ENCODE measurements at places on chromosomes 13 and 19.

DNA sequence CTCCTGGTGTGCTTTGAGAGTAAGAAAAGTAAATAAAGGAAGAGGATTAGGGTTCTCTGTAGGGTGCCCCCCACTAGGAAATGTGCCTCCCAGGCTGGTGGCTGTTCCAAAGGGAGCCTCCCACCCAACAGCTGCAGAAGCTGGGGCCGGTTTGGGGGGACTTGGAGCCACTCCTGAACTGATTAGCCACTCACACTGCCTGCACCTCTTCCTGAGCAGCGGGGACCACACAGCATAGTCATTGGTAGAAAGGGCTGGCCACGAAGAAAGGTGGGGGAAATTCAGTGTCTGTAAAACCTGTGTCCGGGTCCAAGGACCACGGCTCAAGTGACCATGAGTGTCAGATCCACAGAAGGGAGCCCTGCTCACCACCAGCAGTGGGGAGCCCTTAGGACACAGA lies 55.6 kb downstream of the SPACA7 start:
- no peak for DNase-seq

DNA sequence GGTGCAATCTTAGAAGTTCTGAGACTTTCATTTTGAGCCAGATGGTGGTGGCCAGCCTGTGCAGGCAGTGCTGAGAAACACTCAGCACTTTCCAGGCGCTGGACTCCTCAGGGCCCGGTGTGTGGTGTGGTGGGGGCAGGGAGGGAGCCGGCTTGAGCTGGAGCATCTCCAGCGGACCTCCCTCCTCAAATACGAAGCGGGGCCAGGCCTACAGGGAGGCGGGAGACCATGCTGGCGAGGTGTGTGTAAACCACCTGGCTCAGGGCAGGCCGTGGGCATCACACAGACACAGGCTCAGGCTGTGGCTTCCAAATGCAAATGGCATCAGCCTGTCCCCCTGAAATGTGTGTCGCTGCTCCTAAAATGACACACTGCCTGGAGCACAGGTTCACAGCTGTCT lies 33.3 kb upstream of the RANBP3 start:
- DNase-seq, result no peak

GRCh38 chr13:36769126-36769525 lies 49.9 kb upstream of the RFXAP start:
- no peak for DNase-seq

DNA sequence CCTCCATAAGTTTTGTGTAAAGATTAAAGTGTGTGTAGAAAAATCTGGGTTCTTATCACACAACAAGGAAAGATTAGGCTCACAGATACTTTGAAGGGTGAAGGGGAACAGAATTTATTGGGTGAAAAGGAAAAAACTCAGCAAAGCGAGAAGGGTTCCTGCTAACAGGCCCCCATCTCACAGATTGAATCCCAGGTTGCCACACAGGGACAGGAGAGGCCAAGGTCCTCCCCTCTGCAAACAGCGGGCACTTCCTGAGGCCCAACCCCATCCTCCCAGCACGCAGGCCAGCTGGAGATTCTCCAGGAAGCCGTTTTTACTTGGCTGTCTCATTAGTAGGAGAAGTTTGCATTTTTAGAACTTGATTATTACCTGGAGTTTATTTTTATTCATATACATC lies 15.2 kb upstream of the ERCC5 start:
- DNase-seq, result no peak

- no peak for DNase-seq
Measured at GRCh38 chr19:1917926-1918325, 12.7 kb downstream of the ADAT3 start.

GRCh38 chr13:35865341-35866240 lies 265.6 kb downstream of the DCLK1 start:
- no peak for DNase-seq

DNA sequence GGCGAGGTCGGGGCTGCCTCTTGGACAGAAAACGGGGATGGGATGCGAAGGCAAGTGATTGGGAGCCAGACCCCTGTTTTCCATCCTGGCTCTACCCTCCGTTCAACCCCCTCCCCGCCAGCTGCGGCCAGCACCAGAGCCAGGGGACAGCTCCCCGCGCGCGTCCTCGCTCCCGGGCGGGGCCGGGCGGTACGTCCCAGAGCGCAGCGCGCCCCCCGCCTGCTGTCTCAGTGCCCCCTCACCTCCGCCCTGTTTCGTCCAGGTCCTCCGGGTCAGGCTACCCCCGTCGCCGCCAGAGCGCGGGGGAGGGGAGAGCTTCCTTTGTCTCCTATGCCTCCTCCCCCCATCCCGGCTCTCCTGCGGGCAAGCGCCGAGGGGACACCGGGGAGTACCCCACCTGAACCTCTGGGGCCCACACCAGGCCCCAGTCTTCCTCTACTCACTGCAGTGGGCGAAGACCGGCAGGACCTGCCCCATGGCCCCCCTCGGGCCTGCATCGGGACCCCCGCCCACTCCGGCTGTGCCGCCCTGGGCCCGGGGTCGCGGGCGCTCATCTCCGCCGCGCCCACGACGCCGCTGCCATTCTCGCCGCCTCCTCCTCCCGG lies 396 bp downstream of the RTN2 start:
- DNase-seq, result no peak

DNA sequence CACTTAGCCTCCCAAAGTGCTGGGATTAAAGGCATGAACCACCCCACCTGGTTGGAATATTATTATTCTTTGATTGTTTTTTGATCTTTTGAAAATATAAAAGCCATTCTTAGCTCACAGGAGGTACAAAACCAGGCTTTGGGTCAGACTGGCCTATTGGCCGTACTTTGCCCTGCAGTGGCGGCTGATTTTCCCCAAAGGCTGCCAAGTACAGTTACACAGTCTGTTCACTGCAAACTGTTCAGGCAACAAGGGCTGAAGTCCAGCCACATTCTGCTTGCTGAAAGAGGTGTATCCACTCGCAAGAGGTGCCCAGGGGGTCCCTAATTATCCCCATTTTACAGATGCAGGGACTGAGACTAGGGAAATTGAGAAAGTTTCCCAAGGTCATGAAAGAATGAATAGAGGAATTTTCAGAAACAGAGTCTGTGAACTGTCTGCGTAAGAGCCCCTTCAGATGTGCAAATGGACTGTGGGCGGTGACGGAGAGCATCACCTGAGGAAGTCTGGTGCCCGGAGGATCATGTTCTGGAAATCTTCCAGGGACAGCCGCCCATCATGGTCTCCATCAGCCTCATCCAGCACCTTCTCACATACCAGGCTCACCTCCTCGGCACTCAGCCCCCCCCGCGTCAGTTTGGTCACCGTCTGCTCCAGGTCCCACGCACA lies 9.0 kb downstream of the CIB3 start:
- DNase-seq, result no peak

DNA sequence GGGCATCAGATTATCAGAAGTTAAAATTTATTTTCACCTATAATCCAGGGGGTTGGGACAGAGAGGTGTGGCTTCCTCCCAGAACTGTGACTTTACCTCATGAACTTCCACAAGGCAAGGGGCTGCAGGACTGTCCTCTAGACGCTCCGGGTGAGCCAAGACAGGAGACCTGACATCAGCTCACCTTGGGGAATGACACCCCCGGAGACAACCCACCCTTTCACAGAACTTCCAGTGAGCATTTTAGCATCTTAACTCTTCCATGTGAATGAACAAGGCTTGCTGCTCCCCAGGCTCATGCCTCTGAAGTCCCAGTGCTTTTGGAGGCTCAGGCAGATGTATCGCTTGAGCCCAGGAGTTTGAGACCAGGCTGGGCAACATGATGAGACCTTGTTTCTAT lies 29.4 kb upstream of the TFDP1 start:
- no peak for DNase-seq

DNA sequence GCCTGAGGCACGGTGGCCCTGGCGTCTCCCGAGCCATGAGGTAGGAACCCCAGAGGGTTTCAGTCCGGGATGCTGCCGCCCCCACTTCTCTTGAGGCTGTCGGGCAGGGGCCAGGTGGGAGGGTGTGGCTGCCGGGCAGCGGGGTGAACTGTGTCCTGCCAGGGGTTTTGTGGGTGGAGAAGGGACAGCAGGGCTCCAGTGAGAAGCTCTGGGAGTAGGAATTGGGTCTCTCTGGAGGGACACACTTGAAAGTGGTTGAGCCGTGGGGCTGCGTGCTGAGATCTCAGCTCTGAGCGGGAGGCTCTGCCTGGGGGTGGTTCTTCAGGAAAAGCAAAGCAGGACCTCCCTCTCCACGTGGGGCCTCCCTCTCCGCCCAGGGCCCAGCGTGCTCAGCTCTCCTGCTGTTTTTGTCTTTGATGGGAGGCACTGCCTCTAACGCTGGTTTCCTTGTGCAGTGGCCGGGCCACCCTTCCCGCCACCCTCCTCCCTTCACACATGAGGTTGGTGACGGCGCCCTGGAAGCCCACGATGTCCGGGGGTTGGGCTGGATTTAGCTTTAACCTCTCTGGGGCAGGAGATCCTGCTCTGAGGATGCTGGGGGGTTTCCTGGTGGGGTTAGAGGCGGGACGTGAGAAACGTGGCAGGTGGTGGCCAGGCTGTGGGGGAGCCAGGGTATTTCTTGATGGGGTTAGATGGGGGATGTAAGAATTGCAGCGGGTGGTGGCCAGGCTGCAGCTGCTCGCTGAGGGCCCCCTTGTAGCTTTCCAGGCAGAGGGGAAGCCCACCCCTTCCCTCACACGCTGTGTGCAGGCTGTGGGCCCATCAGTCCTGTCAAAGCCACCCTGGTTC lies 15.3 kb upstream of the ZNF554 start:
- no peak for DNase-seq

DNA sequence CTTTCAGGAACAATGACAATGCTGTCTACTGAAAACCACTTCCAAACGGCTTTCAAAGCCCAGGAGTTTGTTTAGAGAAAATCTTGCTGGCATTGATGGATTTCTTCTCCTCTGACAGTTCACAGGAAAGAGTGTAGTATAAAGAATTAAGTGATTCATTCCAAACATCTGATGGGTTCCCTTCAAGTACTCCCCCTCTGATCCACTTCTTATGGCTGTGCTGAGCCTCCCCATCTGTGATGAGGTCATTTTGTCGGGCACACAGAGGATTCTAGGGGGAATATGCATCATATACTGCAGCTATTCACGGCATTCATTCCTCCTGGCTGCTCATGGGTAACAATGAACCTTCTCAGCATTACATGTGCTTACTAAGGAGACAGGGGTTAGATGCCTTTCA lies 107.9 kb downstream of the RGCC start:
- no peak for DNase-seq

- no peak for DNase-seq
Measured at GRCh38 chr13:91904005-91904404, 505.6 kb downstream of the GPC5 start.

GRCh38 chr19:33800012-33800680 lies 3.5 kb downstream of the KCTD15 start:
- no peak for DNase-seq

- DNase-seq, result no peak
Measured at GRCh38 chr13:98466634-98467236, 110.2 kb downstream of the STK24 start.

- no peak for DNase-seq
Measured at GRCh38 chr13:22135446-22135845, 464.6 kb downstream of the FGF9 start.

DNA sequence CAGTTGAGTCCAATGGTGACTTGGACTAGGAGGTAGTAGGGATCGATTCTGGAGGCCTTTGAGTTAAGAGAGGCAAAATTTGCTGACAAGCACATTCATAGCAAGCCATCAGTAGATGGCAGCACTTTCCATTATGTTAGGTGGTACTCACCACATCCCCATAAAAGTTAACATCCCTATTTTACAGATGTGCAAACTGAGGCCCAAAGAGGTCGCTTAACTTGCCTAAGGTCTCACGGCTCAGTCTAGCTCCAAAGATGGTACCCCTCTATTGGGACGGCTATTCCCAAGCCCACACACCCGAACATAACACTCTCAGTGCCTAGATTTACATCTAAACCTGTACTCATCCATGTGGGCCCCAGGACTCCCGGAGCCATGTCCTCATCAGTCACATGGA lies 21.5 kb upstream of the FOSB start:
- DNase-seq, result no peak

GRCh38 chr19:23917856-23918255 lies 3.2 kb downstream of the ZNF726 start:
- no peak for DNase-seq

GRCh38 chr19:40523322-40524047 lies 53.2 kb upstream of the SHKBP1 start:
- DNase-seq, result peak; percentile 73

DNA sequence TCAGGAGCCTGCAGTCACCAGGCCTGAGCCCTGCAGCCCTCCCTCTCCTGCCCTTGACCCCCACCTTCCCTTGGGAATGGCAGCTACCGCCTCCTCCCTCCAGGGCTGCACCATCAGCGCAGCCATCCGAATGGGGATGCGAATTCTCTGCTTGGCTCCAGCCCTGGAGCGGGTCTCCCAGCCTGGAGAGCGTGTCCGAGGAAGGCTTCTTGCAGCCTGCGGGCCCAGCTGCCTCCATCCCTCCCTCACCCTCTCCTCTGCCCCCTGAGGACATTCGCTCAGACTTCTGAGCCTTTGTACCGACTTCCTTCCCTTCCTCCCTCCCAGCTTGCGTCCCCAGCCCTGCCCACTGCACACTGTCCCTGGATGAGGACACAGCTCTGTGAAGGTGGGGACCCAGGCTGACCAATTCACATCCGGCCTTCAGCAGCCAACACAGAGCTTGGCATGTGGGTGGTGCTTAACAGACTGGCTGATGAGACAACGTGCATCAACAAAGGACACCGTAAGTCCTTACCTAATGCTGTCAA lies 6.0 kb upstream of the NKPD1 start:
- no peak for DNase-seq

DNA sequence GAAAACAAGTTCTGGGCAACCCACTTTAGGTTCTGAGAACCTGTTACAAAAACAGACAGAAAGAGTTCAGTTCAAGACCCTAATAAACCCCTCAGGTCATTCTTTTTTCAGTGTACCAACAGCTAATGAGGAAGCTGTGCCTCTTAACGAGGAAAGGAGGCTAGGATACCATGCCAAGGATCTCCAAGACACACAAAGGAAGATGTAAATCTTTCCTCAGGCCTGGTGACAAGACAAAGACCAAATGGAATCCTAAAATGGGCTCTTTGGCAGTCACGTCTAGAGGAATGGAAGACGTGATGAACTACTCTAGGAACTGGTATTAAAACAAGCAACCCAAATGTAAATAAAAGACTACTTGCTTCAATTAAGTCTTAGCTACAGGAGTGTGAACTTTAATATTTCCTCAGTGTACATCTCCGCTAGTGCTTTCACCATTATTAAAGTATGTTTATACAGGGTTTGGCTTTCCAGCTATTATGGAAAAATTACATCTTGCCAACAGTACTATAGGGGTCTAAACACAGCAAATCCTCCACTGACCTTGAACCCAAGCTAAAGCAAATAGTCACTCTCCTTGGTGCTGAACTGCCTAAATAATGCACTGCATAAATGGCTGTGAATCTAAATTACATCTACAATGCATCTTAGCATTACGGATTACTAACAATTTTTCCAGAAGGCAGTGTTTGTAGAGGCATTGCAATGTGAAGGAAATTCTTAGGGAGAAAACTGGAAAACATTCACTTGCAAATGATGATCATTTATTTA lies 42.3 kb downstream of the ENOX1 start:
- no peak for DNase-seq
